ENCODE measurements at places on chromosomes 2 and 18.

DNA sequence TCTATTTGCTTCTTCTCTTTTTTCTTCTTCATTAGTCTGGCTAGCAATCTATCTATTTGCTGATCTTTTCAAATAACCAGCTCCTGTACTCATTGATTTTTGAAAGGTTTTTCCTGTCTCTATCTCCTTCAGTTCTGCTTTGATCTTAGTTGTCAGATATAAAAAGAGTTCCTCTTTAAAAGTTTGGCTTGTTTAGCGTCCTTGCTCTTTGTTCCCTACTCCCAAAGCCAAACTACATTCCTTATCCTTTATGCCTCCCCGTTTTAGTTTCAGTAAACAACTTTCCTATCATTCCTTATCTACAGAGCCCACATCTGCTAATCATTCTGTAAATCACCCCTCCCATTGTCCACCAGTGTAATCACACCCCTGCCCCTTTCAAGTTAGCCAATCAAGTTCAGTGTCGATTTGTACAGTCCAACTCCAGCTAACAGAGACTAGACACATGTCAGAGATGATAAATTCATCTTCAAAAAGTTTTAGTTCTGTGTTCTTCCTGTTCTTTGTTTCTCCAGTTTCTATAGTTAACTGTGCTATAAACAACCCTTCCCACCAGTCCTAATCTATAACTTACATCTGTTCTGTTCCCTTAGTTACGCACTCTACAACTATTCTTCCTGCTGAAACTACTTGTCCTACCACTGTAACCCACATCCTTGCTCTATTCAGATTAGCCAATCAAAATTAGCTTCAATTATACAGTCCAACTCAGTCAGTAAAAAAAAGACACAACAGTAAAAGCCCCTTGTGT is 44.4 kb downstream of the TFPI start:
- no peak for DNase-seq

DNA sequence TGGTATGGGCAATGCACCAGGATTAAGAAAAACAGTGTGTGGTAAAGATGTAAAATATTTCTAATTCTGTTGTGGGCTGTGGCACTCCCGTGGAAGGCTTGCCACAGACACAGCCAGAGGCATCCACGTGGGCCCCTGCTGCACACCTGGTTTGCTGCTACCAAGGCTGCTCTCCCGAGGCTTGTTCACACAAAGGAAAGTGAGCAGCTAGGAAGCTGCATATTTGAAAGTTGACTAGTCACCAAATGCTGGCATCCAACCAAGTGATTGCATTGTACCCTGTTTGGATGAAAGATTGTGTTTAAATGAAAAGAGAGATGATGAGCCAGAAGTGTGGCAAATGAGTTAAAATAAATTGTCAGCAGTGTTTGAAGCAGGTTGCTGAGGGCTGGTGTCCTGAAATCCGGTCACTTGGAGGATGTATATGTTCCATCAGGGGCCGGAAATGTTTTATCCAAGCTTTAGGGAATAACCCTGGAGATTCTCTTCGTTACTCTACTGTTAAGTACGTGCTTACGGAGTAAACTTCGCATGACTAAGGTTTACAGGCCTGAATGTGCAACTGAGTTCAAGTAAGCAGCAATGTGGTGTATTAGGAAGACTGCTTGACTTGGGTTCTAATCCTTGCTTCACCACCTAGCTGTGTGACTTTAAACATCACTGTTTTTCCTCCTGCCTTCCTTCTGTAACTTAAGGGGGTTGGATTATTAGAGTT is 86.1 kb downstream of the MSH2 start:
- no peak for DNase-seq

GRCh38 chr2:237200462-237200861 is 114.8 kb downstream of the COPS8 start:
- no peak for DNase-seq

DNA sequence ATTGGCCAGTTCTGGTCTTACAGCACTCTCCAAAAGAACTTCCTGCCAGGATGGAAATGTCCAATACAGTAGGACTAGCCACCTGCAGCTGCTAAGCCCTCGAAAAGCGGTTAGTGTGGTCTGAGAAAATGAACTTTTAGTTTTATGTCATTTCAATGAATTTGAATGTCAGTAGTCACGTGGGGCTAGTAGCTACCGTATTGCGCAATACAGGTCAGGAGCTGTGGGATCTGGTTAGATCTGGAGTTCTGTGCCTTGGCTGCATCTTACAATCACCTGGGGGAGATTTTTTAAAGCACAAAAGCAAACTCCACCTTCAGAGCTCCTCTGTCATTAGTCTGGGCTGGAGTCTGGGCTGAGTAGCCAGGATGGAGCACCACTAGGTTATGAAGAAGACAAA is 35.9 kb downstream of the C1QL2 start:
- DNase-seq, result no peak

DNA sequence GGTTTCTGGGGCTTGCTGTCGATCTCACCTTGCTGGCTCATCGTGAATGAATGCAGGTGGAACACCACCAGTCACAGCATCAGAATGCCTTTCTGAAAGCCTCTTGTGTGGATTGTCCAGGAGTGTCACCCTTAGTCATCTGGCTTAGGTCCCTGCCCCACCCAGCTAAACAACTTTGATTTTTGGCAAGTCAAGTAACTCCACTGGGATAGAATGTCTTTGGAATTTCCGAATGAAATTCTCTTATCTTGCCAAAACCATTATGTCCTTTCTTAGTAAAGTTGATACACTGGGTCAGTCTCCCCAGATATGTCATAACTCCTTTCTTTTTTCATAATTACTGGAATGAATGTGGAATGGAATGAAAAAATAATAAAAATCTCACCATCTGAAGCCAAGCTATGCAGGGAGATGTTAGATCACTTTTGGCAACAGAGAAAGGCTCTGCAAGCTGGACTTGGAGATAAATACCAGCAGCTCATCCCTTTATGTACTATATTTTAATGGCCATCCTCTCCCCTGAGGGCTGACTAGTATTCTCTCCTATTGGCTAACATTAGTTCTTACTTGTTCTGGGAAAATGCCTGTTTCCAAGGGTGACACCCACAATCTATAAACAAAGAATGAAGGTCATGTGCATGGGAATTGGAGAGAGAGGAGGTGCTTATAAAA is 35.4 kb downstream of the INSIG2 start:
- DNase-seq, result no peak

DNA sequence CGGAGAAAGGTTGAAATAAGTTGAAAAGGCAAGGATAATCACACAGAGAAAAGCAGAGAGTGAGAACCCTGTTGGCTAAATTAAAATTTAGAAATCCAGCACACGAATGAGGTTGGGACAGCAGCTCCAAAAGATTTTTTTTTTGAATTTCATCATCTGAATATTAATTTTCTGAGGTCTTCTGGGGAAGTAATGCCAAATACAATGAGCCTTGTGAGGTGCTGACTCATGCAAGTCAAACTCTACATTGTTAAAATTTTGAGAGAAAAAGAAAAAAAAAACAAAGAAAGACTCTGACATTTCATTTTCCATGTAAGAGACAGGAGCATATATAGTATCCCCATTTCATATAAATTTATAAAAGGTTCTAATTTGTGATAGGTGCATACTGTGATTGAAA is 614.2 kb upstream of the CDH2 start:
- no peak for DNase-seq

GRCh38 chr2:72689579-72690195 is 136.1 kb downstream of the EXOC6B start:
- DNase-seq, result no peak

GRCh38 chr2:230899287-230899686 is 25.8 kb downstream of the GPR55 start:
- peak; percentile 32 for DNase-seq
